ENCODE measurements at places on chromosomes 12 and 14.
A peak's percentile ranks its signal among the peaks of the same experiment; 100 is the strongest.

- DNase-seq: no peak
These were observed 10.5 kb upstream of the PPP1R1A start for GRCh38 chr12:54598970-54599369.

DNA sequence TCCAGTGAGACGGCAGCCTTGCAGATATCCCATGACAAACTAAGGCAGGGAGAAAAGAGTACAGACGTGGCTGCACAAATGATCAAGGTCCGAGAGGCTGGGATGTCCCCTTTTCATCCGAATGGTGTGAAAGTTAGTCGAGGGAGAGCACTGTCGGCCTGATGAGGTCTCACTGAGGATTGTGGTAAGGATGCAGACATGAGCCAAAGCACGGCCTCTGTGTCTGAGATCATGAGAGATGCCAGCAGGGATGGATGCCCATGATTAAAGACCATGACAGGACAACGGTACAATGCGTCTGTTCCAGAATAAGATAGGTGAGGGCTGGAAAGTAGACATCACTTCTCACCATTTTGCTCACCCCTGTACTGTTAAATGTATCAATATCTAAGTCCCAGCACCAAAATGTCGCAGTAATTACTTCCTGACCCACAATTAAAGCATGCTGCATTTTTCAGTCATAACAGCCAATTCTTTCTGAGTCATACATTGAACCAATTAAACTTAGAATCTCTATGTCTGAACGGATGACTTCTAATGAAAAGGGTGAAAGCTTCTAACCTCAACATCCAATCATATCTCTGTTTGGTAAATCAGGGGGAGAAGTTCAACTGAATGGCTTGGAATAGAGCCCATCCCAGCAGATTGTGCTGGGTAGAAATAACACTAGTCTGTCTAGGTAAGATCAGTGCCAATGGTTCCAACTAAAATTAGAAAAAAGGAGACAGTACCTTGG, 249.6 kb upstream of the SOX5 start:
- no peak for DNase-seq

DNA sequence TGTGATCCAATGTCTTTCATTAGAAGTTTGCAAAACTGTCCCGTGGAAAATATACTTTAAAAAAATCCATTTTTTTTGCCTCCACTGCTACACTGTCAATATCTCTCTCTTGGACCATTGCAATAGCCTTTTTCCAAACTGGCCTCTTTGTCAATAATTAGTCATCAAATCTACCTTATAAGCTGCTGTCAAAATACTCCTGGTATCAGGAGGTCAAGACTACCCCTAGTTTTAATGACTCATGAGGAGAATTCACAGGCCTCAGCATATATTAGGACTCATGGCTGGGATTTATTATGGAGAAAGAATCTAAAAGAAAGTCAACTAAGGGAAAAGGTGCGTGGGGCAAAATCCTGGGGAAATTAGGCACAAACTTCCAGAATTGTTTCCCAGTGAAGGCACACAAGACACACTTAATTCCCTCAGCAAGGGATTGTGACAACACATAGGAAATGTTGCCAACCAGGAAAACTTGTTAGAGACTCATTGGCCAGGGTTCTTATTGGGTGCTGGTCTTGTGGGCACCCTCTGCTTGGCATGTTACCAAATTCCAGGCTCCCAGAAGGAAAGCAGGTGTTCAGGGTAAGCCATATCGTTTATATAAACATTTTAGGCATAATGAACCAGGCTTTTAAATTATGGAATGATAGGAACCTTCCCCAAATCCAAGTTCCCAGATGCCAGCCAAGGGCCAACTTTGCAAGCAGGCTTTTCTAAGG, 56.1 kb downstream of the TMEM117 start:
- DNase-seq: no peak

DNA sequence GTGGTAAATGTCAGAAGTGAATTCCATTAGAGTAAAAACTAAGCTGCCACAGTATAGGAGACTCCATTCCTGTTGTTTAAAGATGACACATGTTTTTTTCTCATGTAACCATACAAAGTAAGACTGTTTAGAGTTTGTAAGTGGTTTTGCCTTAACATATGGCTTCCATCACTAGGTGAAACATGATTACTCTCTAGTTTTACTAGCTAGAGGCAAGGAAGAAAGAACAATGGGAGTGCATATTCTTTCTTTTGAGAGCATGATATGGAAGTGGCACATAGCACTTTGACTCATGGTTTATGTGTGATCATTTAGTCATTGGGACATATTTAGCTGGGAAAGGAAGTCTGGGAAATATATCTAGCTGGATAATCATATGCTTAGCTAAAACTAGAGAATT, 7.7 kb downstream of the ATF7IP start:
- no peak for DNase-seq

DNA sequence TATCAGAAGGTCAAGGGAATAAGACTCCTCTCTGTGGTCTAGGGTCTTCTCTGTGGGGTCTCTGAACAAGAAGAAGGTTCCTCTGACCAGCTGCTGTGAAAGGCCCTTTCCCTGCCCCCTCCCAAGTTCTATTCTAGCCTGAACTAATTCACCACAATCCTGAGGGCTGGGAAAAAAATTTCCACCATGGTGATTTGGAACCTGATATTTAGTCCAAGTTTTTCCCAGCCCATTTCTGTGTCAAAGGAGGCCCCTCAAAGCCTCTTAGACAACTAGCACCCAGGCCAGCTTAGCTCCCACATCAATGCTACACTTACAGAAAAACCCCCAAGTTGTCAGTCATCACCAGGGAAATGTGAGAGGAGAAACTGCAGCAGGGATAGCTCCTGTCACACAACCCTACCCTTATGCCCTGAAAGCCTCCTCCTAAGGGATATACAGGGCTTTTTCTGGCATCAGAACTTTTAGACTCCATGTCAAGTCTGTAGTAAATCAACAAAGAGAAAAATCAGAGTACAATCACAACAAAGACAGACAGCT, 4.5 kb downstream of the FMNL3 start:
- DNase-seq: no peak

DNA sequence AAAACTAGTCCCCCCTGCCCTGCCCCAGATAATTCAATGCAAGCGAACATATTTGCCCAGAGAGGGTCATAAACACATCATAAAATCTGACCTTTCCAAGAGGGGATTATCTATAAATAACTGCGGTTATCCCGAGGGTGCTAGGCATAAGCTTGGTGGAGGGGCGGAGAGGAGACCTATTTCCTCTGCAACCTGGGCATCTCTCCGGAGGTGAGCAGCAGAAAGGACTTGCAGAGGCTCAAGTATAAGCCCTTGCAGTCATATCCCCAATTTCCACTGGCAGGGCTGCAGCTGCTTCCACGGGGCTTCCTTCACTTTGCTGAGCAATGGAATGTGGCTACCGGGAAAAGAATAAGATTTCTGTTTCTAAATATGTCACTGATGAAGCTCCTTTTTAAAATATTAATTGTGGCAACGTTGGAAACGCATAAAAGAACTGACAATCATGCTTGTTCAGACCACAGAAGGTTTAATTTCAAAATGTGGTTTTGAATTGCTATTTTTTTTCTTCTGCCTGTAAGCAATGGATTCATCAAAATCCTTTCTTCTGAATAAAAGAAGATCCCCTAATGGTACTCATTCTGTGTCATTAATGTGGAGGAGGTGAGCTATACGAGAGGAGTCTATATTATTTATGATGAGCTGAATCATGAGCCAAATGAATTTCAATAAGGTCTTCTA, 268.9 kb upstream of the ATP2B1 start:
- DNase-seq: no peak

DNA sequence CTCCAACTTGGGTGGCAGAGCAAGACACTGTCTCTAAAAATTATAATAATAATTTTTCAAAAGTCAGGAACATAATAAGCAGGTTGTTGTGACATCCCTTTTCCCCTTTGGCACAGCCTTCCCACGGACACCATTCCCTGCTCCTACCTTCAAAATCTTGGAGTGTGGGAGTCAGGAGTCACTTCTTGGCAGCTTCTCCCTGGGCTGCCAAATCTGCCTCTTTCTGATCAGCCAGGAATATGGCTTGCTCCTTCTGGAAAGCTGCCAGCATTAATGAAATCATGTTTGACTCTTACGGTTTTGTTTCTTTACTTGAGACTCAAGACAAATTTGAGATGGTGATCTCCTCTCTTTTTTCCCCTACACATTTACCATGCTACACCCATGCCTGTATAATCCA, 391.4 kb upstream of the SYT1 start:
- DNase-seq: no peak

DNA sequence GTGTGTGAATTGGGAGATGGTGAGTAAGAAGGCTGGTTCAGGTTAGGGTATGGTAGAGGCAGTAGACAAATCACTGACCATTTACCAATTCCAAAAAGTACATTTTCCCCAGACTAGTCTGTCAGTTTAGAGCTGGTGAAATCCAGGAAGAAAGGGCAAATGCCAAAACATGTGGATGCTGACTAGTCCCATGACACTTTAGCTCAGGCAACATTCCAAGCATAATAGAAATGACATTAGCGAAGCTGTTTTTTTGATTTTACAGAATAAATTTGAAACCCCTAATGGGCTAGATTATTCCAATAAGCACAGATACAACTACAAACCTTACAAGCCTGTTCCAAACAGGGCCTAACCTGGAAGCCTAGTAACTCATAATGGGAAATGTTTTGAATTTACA, 884.2 kb downstream of the FLRT2 start:
- no peak for DNase-seq

GRCh38 chr12:123683964-123684363, 13.1 kb downstream of the TCTN2 start:
- DNase-seq: no peak

DNA sequence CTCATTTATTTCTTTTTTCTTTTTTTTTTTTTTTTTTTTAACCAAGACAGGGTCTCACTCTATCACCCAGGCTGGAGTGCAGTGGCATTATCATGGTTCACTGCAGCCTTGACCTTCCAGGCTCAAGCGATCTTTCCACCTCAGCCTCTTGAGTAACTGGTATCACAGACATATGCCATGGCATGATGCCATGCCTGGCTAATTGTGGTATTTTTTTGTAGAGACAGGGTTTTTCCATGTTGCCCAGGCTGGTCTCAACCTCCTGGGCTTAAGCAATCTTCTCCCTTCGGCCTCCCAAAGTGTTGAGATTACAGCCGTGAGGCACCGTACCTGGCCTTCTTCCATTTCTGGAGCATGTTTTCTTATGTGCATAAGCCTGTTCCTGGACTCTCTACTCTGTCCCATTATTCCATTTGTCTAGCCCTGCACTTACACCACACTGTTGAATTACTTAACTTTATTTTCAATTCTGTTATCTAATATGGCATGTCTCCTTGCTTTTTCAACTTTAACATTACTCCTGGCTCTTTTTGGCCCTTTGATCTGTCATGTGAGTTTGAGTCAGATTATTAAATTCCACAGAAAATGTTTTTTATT, 47.9 kb upstream of the PTGDR start:
- no peak for DNase-seq

DNA sequence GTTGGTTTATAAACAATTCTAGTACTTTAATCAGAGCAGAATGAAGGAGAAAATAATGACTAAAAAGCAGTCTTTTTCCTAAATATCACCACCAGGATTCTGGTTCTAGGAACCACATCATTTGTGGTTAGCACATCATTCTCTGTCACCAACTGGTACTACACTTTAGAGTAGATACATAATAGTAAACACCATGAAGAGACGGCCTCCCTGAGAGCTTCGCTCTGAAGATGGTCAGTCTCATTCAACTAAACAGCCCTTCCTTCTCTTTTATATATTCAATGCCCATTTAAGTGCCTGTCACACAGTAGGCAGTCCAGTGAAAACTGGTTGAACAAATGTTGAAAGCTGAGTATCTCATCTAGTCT, 10.9 kb downstream of the SLC38A2 start:
- no peak for DNase-seq

GRCh38 chr12:85872497-85873091, 1.5 kb upstream of the NTS start:
- DNase-seq: no peak

- DNase-seq: peak; percentile 80
These were observed at the start of gene BCAT1 for GRCh38 chr12:24948757-24949722. BCAT1 (minus strand) TSS chr12:24949101; CDS start chr12:24948932, 169 bp downstream.

DNA sequence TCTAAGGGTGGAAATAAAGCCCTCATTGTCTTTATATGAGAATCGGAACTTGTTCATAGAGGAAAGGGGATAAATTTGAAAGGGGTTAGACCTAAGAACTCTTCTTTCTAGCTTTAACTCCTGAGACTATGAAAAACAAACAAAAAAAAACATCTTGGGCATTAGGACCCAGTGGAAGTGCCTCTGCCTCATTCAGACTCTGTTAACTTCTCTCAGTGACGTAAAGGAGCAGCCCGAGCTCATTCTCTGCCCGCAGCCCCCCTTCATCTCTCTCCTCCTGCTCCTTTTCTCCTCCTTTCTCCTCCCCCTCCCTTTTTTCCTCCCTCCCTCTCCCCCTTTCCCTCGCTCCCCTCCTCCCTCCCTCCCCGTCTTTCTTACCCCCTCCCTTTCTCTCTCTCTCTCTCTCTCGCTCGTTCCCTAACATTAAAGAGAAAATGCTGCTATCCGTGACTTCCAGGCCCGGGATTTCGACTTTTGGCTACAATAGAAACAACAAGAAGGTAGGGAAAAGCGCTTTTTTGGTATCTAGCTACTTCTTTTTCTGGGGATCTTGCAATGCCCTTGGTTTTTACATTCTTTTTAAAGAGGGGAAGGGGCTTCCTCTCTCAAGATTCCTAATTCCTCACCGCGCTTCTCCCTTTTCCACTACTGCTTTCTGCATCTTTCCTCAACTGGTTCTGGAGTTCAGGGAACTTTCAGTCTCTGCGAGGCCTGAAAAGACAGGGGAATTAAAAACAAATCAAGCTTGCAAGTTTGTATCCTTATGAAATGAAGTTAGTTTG, at the start of gene RBMS2:
Gene RBMS2 (plus strand): TSS at position 231 of the 782 bp plus-strand sequence. CDS start 204 bp downstream, at position 435.
- peak; percentile 88 for DNase-seq

- DNase-seq: no peak
These were observed 8.7 kb downstream of the POLE2 start for GRCh38 chr14:49679271-49679670.

DNA sequence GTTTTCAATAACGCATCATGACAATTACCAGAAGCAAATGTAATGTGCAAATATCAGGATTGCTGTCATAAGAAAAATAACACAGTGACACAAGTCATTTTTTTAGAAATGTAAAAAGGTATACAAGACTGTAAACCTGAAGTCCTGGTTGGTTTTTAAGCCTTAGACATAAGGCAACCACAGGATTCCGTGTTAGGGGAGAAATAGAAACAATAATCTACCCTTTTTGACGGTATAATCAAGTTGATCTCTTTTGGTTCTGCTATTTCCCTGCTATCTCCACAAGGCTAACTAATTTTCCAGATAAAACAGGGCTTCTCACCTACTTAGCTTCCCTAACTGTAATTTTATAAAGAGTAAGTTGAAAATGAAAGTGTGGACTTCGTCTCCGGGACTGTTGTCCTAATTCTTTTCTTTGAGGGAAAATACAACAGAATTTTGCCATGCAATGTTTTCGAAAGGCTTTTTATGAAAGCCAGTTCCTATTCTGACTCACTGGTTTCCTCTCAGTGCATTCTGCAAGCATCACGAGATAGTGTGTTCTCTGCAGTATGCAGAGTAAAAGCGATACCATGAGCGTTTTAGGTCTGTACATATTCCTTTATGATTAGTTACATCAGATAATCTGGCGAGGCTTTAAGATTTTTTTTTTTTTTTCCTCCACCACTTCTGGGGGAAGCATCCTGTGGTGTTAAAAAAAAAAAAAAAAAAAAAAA, 10.6 kb downstream of the MYO1H start:
- DNase-seq: no peak

GRCh38 chr12:97061171-97061570, 154.1 kb downstream of the NEDD1 start:
- no peak for DNase-seq

- no peak for DNase-seq
These were observed 1247.3 kb upstream of the FLRT2 start for GRCh38 chr14:84282618-84283017.

Measured in heart left ventricle (tissue), 16 donors.